Activated CD4-positive, alpha-beta memory T cell treated with anti-CD3 and anti-CD28 coated beads for 36 hours (primary cell): ENCODE measurements at places on chromosomes 11 and 22. TPM values are rescaled to one million over a fixed set of nuclear protein-coding genes. Genes with fewer than 3 reads are reported as not detected.

GRCh38 chr11:111494040-111494439, 18.1 kb downstream of the BTG4 start:
- DNase-seq = no peak

- DNase-seq = no peak
Measured at GRCh38 chr11:15987046-15987445, 369.3 kb downstream of the SOX6 start.

DNA sequence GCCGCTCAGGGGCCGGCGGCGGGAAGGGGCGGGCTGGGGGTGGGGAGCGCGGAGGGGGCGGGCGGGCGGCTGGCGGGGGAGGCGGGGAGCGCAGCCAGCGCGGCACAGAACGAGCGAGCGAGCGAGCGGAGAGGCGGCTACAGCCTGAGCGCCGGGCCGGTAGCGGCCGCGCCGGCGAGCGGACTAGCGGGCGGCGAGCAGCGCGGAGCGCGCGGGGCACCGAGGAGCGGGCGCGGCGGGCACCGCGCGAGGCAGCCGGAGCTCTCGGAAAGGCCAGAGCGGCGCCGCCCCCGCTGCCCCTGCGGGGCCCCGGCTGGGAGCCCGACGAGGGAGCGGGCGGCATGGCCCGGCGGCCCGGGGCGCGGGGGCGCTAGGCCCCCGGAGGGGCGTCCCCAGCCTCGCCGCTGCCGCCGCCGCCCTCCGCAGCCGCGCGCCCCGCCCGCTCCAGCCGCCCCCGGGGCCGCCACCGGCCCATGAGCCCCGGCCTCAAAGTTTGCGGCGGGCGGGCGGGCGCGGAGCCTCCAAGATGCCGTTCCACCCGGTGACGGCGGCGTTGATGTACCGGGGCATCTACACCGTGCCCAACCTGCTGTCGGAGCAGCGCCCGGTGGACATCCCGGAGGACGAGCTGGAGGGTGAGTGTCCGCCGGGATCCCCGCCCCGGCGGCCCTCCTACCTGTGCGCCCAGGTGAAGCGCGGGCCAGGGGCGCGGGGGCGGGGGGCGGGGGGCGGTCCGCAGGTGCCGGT, at the start of gene CABP7:
Gene CABP7 (plus strand): TSS at position 105 of the 747 bp plus-strand sequence. CDS start 422 bp downstream, at position 527.
- no peak for DNase-seq

DNA sequence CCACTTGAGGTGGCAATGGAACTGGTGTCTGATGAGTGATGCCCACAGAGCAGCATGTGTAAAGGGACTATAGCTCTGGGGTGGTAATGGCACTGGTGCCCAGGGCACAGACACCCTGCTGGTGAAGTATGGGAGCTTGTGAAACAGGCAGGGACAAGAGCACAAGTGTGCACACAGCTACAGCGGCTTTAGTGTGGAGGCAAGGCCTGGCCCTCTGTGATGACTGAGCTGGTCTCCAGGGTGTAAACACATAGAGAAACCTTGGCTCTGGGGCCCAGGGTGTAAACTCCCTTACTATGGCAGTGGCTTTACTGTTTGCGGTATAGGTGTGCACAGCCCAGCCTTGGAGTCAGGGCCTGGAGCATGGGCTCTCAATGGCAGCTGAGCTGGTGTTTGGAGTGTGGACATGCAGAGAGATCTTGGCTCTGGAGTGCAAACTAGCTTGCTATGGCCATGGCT, 46.3 kb downstream of the BIRC2 start:
- DNase-seq = no peak

DNA sequence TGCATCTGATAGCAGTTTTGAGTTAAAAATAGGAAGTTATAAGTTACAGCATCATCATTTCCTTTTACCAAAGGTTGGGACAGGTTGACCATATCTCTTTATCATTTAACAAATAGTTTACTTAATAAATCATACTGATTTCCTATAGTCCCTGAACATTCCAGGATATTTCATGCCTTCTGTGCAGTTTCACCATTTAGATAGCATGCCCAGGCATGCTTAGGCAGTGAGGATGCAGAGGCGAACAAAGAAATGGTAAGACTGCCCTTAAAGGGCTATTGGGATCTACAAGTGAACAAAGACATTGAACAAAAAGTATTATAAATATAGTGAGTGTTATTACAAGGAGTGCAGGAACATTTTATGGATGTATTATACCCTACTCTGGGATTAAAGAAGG, 96.4 kb downstream of the PRMT3 start:
- DNase-seq = no peak

- DNase-seq = no peak
Measured at GRCh38 chr11:105357146-105357545, 217.6 kb upstream of the CARD18 start.

- no peak for DNase-seq
Measured at GRCh38 chr11:98798333-98798732, 222.4 kb upstream of the CNTN5 start.

DNA sequence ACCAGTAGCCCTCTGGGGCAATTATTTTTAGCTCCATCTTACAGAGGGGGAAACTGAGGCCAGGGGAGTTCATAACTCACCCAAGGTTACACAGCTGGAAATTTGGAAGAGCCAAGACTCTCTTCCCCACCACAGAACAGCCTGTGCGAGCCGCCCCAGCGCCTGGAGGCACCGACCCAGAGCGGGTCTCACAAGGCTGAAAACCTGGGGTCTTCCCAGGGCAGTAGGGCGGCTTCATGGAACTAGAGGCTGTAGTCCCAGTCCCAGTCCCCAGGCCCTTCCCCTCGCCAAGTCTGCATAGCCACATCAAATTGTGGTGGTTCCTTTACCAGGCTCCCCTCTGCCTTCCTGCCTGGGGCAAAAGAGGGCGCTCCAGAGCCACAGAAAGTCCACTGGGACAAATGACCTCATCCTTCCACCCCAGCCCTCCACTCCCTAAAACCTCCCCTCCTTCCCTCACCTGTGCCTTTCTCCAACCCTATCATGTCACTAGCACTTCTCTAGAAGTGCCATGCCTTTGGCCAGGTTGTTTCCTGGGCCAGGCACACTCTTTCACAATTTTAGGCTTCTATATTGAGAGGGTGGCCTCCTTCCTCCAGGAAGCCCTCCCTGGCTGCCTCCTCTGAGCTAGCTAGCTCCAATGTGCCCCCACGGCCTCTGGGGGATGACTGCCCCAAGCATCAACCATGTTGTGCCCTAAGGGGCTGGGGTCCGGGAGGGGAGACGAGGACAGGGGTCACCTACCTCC, 15.2 kb upstream of the CDC42EP1 start:
- peak; percentile 83 for DNase-seq

DNA sequence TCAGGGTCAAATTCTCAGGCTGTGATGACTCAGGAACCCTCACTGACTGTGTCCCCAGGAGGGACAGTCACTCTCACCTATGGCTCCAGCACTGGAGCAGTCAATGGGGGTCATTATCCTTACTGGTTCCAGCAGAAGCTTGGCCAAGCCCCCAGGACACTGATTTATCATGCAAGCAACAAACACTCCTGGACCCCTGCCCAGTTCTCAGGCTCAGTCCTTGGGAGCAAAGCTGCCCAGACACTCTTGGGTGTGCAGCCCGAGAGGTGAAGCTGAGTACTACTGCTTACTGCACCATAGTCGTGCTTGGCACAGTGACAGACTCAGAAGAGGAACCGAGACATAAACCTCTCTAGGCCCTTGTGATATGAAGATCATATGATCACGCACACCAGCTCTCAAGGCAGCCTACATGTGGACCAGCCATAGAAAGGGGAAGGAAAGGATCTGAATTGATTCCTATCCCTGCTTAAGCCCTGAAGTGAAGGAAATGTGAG, 58.2 kb downstream of the ZNF280B start:
- DNase-seq = no peak

DNA sequence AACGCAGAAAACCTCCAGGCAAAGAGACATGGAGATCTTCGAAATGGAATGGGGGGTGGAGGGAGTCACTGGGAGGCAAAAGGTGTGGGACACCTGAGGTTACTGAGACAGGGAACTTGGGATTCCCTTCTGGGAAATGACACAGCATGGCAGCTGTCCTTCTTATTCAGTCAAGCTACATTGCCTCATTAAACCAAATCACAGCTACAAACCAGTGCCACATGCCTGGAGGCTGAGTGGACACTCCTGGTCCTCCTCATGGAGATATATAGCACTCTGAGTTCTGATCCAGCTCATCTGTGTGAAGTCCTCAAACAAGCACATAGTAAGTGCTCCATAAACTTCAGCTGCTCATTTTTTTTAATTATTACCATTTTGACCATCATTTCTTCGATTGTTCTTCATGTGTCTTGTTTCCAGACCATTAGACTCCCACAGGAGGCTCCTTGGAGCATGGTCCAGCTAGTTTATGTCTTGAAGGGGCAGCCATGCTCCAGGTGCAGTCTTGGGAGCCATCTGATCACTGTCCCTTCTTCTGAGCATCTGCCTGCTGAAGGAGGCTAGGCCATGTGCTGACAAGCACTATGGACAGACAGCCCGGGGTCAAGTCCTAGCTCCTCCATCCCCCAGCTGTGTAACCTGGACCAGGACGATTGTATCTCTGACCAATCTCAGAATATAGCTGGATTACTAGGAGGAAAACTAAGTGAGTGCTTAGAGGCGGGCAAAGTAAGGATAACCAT, 9.7 kb upstream of the FXYD2 start:
- no peak for DNase-seq

- no peak for DNase-seq
Measured at GRCh38 chr11:33454264-33454663, 197.1 kb downstream of the HIPK3 start.

DNA sequence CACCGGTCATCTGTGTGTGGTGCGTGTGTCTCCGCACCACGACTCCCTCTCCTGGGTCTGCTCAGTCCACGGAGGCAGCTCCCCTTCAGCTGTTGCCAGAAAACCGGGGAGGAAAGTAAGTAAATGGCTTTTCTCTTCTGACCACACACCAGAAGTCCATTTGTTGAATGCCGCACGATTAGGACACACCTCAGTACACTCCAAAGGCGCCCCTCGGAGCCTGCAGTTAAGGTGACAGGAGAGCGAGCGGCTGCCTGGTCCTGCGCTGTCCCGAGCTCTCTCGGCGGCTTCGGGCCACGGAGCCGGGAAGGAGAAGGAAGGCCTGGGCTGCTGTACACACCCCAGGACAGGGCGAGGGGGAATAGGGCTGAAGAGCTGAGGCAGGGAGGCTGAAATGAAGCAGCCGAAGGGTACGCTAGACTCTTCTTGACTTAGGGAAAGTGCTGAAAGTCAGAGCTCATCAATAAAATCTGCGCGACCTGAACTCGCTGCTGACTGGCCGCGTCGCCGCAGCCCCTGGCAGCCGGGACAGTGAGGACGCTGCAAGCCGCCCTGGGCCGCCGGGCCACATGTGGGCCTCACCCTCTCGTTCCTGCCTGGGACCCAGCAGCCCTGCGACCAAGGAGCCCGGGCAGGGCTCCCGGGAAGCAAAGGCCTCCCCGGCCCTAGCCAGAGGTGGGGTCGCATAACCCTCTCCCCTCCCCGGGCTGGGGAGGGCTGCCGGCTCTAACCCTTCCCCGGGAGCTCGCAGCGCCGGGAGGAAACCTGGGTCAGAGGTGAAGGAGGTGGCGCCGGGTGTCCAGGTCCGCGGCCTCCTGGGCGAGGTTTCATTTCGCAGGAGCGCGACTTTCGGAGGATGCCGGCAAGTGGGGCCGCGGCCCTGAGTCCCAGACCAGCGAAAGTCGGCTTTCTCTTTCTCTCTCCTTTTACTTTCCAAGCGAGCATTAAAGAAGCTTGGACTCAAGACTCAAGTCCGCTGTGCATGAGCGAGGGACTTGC, 1.6 kb upstream of the PAX6 start:
- no peak for DNase-seq

GRCh38 chr11:61617515-61617914, 36.6 kb upstream of the SYT7 start:
- no peak for DNase-seq

GRCh38 chr22:50292643-50293440, 14.6 kb downstream of the PLXNB2 start:
- no peak for DNase-seq

DNA sequence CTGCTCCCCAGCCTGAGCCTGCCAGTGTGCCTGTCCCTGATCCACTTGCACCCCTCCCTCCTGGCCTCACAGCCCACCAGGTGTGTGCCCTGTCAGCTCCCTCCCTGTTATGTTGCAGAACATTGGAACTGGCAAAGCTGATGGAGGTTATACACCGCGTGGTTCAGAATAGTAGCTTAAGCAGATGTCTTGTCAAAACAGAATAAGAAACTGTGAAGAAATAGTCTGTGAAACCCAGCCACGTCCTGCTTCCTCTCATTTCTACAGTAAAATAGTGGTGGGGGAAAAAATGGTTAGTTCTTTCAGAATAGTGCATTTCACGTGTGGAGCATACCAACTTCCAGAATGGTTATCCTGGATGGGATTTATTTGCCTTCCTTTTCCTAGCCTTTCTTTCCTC, 161.2 kb upstream of the NAV2 start:
- DNase-seq = no peak

DNA sequence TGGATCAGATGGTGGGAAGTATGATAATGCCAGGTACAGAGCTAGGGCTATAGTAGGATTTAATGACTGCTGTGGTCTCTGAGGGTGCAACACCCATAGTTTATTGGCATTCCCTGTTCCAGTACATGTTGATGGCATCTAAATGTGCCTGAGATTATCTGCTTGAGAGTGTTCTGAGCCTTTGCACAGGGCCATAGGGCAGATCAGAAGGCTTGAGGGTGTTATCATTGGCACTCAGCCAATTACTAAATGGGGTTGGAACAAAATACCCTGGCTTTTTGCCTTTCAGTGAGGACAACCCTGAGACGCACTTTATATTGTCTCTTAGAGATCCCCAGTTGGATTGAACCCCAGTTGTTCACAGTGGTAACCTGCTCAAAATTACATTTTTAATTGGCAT, 6.7 kb downstream of the SLC5A12 start:
- no peak for DNase-seq

DNA sequence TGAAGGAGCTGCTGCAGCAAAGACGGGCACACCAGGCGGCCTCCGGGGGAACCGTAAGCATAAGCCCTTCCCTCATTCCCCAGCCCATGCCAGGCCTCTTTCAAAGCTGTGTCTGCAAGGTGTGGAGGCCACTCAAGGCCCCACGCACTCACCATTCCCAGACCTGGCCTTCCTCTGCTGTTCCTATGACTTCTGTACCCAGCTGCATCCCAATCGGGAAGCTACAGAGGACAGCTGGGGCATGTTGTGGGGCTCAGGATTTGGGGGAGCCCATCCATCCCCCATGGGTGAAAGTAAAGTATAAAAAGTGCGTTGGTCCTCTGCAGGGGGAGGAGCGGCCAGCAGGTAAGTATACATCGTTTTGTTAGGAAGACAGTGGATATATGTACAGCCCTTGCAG, 2.2 kb downstream of the POU2AF3 start:
- DNase-seq = no peak

GRCh38 chr22:37641561-37641949, 2.1 kb downstream of the SH3BP1 start:
- no peak for DNase-seq

- DNase-seq = peak; percentile 66
Measured at GRCh38 chr11:117443266-117444186, 115.9 kb downstream of the CEP164 start.

The SPTBN2 gene
- total RNA-seq = 1.5 TPM

The OR51B2 gene
- not detected for total RNA-seq

The IGF2 gene
- 27.0 TPM for total RNA-seq

The P2RX6 gene
- not detected for total RNA-seq

The SLC25A18 gene
- not detected for total RNA-seq

The GAS2L1 gene
- total RNA-seq = 1.4 TPM

The PPP1CA gene
- total RNA-seq = 267 TPM

The LRP4 gene
- total RNA-seq = 0.05 TPM

The C22orf42 gene
- not detected for total RNA-seq

The CYB5R3 gene
- total RNA-seq = 77.6 TPM

The MUC5AC gene
- not detected for total RNA-seq

The DLAT gene
- 39.0 TPM for total RNA-seq

The SCO2 gene
- total RNA-seq = 1.9 TPM

The OR52H1 gene
- total RNA-seq = not detected
